ENCODE measurements at places on chromosomes 6 and 20.

DNA sequence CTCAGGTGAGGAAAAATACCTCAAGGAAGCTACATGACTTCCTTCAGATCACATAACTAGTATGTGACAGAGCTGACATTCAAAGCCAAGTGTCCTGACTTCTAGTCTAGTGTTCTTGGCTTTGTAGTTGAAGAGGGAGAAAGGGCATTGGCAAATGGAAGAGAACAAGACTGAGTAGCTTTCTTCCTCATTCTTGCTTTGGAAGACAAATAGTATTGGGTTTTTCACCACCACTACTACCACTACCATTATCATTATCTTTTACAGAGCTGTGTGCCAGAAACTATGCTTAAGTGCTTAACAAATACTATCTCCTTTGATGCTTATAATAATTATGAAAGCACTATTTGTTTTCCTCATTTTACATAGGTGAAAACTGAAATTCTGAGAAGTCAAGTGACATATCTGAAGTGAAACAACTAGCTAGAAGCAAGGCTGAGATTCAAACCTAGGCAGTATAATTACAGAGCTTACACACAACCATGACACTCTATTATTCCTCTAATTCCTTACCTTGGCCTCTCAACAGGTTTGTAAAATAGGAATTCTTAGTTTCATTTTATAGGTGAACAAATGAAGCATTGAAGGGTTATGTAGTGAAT is 6.8 kb downstream of the ACSS2 start:
- DNase-seq = no peak

- no peak for DNase-seq
These were observed 263.0 kb upstream of the PLCB4 start for GRCh38 chr20:8805737-8806442.

DNA sequence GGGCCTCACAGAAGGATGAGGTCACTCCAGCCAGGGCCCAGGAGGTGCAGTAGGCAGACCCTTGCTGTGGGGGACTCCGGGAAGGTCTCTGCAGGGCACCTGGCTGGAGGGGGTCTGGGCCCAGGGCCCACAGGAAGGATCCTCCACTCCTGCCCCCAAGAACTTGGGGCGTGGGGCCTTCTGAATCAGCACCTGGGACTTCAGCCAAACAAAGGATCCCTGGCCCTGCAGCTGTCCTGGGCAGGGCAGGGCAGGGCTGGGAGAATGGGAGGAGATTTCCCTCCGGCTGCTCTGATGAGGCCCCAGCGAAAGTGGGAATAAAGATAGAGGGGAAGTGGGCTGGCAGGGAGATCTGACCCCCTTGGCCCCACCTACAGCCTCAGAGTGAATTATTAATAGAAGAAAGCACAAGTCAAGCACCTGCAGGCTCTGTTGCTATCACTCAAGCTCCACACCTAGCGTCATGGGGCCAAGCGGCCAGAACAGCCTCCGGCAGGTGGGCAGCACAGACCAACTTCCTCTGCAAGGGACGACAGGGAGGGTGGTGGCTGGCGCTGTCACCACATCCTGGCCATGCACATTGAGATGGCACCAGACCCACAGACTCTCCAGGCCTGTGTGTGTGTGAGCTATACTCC is 61.6 kb upstream of the MRPS10 start:
- DNase-seq = no peak

DNA sequence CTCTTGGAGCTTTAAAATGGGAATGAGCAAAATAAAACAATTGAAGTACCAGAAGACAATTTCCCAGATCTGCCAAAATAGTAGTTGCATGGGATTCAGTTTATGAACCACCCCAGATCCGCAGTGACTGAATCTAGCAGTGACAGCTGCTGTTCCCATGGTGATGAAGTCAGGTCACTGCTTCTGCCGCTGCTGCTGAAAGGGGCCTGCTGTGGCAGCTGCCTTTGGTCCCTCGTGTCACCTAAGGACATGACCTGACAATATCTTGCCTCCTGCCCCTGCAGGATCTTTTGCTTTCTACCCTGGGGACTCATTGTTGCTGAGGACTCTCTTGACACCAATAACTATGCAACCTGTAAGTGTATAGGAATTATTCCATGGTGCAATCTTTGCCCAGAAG is 34.3 kb upstream of the OGFRL1 start:
- no peak for DNase-seq

GRCh38 chr6:139996253-139996834 is 621.9 kb upstream of the CITED2 start:
- DNase-seq = no peak

DNA sequence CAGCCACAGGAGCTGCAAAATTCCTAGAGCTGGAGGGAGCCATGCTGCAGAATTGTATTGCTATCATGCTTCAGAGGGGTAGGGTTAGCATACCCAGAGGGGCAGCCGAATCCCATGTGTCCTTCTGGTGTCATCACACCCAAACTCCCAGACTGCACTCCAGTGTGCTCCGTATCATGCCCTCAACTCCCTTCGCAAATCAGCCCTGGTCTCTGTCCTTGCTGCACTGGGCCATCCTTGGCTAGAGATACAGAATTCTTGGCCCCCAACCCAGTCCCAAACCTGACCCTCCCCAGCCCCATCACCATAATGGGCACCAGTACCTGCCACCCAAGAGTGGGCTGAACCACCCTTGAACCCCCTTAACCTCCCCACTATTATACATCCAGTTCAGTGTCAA is 138.3 kb downstream of the ANKRD60 start:
- no peak for DNase-seq

- no peak for DNase-seq
These were observed 20.2 kb upstream of the HLA-DOA start for GRCh38 chr6:33029328-33030184.

- DNase-seq = no peak
These were observed 24.0 kb upstream of the PHF3 start for GRCh38 chr6:63611560-63611959.

DNA sequence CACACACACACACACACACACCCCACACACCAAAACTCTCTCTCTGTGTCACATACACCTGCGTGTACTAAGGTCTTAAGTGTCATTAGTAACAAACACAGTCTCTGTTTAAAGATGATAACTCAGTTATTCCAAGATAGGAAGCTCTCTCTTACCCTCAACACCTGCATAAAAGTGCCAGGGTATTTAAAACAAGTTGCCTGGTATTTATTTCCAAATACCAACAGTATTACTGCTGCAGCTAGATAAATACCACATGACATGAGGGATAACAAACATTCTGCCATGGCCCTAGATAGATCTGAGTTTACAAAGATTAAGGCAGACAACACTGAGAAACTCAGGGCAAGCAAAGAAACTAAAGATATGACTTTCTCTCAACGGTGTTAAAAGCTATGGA is 118.5 kb downstream of the SIM1 start:
- no peak for DNase-seq

- DNase-seq = no peak
These were observed 31.6 kb upstream of the PRL start for GRCh38 chr6:22328474-22328873.

- DNase-seq = peak; percentile 87
These were observed 234.7 kb upstream of the ECI2 start for GRCh38 chr6:4370066-4370465.

DNA sequence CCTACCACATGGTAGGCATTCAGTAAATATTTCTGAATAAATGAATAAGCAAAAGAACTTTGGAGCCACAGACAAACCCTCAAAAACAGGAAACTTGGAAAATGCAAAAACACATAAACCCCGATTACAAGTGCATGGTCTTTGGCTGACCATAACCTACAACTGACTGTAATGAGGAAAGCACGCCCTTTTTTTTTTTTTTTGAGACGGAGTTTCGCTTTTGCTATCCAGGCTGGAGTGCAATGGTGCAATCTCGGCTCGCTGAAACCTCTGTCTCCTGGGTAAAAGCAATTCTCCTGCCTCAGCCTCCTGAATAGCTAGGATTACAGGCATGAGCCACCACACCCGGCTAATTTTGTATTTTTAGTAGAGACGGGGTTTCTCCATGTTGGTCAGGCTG is 11.9 kb upstream of the LATS1 start:
- DNase-seq = no peak

GRCh38 chr6:54451516-54451915 is 143.3 kb downstream of the TINAG start:
- no peak for DNase-seq

GRCh38 chr6:123994891-123995635 is 191.4 kb downstream of the NKAIN2 start:
- DNase-seq = no peak

GRCh38 chr6:142280265-142280664 is 21.5 kb upstream of the ADGRG6 start:
- no peak for DNase-seq

GRCh38 chr6:75483136-75483952 is 10.3 kb downstream of the FILIP1 start:
- DNase-seq = no peak

GRCh38 chr6:2531426-2532215 is 219.1 kb downstream of the MYLK4 start:
- DNase-seq = peak; percentile 36

DNA sequence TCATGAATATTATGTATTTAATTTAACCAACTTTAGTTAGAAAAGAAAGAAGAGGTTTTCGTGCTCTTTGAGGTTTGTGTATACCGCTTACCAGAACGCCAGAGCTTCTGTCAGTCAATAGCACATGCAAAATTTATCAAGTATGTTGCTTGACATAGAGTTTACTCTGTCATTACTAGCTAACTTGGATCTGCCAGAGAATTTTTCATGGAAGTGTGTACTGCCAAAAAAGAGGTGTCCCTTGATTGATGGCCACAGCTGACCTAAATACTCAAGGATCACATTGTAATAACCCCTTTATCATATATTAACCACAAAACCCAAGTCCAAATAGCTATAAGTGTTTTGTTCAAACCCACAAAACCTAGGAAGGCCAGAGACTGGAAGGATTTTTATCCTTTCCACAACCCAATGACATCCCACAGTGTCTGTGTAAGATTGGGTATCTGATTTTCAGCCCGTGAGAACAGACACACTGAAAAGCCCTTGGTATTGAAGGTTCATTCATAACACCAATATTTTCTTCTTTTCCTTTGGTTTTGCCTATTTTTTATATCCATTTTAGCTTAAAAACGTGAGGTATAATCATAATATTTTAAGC is 194.0 kb upstream of the EYA4 start:
- DNase-seq = no peak

DNA sequence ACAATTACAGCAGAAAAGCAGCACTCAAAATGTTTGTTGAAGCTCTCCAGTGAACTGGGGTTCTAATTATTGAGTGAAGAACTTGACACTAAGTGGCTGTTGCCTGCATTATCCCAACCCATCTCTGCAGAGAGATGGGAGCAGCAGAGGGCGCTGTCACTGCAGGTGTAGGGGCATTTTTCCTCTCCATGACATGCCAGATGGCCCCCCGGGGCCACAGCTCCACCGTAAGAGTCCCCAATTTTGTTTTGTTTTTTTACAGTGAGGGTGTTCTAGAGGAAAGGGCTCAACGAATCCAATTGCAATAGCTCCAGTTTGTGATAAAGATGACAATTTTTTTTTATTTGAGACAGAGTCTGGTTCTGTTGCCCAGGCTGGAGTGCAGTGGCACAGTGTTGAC is 1.9 kb upstream of the FUCA2 start:
- DNase-seq = no peak

GRCh38 chr20:24659835-24660234 is 190.4 kb downstream of the SYNDIG1 start:
- no peak for DNase-seq

GRCh38 chr6:153412519-153412918 is 281.4 kb upstream of the RGS17 start:
- no peak for DNase-seq

DNA sequence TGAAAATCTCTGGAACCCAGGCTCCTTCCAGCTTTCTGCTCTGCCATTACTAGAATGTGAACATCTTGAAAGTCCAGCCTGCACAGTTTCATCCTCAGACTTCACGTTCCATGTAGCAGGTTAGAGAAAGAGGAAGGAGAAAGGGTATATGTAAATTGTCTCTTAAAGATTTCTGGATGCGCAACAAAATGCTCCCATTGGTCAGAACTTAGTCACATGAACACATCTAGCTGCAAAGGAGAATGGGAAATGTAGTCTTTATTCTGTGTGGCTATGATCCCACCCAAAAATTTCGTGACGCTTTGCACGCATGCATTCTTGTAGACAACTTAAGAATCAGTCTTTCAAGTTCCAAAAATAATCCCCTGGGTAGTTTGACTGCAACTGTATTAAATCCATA is 46.4 kb upstream of the CHD6 start:
- DNase-seq = no peak

DNA sequence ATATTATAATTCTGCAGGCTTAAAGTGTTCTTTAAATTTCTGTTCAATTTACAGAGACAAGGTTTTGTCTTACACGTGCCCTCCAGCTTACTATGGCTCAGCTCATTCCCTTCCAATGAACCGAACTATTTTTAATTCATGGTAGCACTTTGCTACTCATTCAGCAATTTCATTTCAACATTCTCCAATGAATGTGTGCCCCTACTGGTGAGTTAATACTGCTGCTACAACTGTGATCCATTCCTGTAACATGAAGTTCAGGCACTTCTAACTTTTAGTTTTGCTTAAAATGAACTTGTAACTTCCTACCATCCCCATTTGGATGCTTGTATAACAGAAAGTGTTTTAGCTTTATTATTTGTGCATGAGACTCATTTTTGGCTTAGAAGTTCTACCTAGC is 99.7 kb downstream of the F13A1 start:
- no peak for DNase-seq

- no peak for DNase-seq
These were observed 286.7 kb downstream of the TFAP2B start for GRCh38 chr6:51105357-51105756.

DNA sequence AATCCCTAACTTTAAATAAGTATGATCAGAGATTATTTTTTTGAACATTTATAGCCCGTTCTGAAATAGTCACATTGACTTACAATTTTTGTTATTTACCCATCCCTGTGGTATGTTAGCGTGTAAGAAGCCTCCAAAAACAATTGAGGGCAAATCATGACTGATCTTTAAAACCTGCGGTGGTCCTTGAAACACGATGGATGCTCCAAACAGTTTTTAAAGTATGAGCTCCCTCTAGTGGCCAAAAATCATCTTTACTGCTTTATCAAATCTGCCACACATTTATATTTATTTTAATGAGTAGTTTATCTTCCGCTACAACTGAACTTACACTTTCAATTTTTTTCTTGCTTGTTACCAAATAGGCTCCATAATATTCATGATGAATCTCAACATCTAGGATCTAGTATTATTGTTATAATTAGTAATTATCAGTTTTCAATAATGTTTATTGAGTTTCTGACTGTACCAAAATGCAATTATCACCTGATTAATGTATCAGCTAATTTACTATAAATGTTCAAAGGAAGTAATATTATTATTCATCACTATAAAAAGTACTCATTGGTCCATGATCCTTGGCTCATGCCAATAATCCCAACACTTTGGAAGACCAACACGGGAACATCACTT is 52.2 kb downstream of the MARCKS start:
- DNase-seq = peak; percentile 45

DNA sequence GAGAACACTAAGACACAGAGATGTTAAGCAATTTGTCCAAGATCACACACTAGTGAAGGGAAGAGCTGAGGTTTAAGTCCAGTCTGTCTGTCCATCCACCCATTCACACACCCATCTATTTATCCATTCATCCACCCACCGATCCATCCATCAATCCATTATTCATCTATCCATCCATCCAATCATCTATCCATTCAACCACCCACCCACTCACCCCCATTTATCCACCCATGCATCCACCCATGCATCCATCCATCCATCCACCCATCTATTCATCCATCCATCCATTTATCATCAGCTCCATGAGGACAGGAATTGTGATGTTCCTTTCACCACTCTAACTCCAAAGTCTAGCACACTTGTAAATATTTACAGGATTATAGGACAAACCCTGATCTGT is 242.3 kb upstream of the PMEPA1 start:
- DNase-seq = no peak

Data from AG04449 (cell line).